ENCODE measurements at places on chromosomes 7 and 10.

- DNase-seq = no peak
Observed at GRCh38 chr7:157472311-157473050, 135.7 kb downstream of the DNAJB6 start.

DNA sequence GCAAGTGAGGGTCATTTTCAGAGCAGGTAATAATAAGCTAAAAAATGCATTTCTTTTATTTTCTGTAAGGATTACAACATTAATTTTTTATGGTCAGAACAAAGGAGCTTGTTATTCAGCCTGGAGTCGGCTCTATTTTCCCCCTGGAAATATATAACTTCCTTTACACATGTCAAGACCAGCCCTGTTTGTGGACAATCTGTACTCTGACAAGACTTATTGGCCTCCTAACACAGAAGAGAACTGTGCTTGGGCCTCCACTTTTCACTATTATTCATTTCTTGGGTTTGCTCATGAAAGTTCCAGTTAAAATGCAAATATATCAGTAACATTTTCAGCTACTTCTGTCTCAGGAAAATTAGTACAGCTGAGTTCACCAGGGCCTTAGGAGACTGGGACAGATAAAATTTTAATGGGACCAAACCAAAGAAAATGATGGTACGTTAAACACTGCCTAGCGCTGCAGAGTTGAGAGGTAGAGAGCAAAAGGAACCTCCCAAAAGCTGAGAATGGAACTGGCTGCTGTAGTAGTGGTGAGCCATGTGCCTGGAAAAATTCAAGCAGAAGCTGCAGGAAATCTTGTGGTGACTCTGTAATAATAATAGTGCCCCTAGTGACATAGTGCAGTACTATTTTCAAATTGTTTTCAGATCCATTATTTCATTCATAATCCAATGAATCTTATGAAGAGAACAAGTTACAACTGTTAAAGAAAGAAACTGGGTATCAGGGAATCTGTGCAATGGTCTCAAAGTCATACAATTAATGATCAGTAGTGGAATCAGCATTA, 227.2 kb upstream of the KIAA1217 start:
- no peak for DNase-seq

GRCh38 chr7:108634036-108634435, 64.4 kb downstream of the DNAJB9 start:
- DNase-seq = no peak

- no peak for DNase-seq
Observed at GRCh38 chr10:97356318-97356914, 21.9 kb upstream of the FRAT2 start.

- DNase-seq = peak; percentile 78
Observed at GRCh38 chr10:4770801-4771553, 55.0 kb upstream of the AKR1E2 start.

- DNase-seq = no peak
Observed at GRCh38 chr10:74991435-74991834, 120.0 kb upstream of the SAMD8 start.

DNA sequence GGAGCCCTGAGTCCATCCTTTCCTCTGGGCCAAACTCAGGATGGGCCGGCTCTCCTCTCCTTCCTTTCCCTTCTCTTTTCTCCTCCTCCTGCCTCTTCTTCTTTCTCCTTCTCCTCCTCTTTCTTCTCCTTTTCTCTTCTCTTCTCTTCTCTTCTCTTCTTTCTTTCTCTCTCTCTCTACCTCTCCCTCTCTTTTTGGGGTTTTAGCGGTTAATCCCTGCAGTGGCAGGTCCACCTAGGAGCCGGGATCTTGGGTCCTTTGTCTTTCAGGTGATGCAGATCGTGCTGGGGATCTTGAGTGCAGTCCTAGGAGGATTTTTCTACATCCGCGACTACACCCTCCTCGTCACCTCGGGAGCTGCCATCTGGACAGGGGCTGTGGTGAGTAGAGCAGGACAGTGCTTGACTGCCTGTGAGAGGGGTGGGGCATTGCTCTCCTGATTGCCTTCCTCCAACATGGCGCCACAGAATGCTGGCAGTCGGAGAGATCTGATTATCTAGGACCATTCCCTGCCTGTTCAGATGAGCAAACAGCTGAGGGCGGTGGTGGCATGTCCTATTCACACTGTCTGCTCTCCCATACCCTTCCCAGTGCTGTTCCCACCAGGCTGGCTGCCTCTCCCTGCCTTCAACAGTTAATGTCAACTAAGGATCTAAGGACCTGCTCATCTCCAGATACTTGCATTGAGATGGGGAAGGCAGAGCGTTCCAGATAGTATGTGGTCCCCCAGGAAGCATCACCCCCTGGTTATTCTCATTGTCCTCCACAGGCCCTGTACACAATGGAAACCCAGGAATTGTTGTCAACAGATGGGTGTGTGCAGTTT, 1.6 kb downstream of the TMEM176A start:
- DNase-seq = no peak

- DNase-seq = no peak
Observed at GRCh38 chr7:36966636-36967035, 242.3 kb upstream of the AOAH start.

DNA sequence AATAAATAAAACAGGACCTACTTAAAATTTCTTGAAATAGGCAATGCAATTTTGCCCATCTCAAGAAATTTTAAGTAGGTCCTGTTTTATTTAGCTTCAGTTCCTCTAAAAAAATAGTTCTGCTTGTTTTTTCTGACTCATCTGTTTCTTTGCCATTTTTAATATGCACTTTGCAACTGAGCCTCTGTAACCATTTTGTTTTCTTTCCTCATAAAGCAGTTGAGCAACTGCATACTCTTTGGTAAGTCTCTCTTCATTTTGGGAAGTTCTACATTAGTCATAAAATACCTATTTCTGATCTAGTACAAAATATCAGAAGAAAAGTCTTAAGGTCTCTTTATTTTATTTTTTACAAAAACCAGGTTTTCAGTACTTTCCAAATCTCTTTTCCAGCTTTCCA, 18.0 kb downstream of the TAS2R40 start:
- peak; percentile 87 for DNase-seq

DNA sequence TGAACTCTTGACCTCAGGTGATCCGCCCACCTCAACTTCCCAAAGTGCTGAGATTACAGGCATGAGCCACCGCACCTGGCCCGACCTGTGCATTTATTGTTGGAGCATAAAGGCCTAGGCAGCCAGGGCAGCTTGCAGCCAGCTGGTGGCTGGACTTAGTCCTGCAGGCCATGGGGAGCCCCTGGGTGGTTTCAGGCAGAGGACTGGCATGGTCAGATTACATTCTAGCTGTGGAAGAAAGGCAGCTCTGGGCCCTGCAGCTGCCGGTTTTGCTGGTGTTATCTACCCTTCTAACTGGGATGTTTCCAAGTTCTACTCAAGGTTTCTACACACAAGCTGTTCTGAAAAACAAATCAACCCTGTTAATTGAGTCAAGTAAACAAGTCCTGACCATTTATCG, 22.7 kb upstream of the MKRN1 start:
- DNase-seq = no peak

DNA sequence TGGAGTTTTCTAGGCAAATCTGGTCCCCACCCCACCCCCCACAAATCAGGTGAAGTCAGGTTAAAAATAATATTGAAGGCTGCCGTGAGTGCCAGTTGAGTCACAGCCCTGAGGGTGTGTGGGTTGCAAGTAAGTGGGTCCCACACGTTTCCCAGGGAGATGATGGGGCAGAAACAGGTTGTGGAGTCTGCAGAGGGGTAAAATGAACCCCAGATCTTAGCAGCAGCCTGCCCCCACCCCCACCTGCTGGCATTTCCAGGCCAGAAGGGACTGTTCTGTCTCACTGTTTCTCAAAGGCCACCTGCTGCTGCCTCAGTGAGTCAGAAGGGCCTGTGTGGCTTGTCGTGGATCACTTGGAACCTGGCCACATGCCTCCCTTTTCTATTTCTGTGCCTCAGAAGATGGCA, 59.8 kb upstream of the SMNDC1 start:
- no peak for DNase-seq

DNA sequence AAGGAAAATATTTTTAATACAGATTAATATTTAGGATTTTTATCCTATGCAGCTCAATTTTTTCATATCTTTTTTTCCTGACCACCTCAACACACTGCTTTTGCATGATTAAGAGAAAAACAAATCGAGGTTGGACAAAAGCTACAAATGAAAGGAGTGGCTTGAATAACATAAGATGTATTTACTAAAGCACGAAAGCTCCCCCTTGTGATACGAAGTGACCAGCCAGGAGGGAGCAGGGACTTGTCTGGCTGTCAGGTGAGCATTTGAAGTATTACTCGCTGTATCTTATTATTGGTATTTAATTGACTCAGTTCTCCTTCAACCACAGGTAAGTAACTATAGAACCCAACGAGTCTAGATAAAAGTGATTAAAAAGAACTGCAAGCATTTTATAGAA, 265.2 kb upstream of the PHF14 start:
- DNase-seq = no peak

DNA sequence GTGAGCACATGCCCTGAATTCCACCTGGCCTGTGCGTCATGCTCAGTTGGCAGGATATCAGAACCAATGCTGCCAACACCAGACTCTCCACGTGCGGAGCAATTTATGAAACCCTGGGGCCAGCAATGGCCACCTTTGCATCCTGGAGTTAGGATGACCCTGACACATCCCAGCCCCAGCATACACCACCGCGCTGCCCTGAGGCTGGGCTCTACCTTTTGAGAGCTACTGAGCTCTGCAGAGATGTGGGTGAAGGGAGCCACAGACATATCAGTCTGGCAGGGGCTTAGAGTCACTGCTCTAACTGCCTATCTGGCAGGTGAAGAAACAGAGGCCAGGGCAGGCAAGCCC, 41.9 kb downstream of the SYPL1 start:
- DNase-seq = no peak

- DNase-seq = peak; percentile 21
Observed at GRCh38 chr10:2964632-2965296, 102.6 kb upstream of the PFKP start.

GRCh38 chr10:1706711-1707110, 30.6 kb downstream of the ADARB2 start:
- no peak for DNase-seq

- DNase-seq = peak; percentile 30
Observed at GRCh38 chr7:54831046-54831643, 72.1 kb upstream of the SEC61G start.

DNA sequence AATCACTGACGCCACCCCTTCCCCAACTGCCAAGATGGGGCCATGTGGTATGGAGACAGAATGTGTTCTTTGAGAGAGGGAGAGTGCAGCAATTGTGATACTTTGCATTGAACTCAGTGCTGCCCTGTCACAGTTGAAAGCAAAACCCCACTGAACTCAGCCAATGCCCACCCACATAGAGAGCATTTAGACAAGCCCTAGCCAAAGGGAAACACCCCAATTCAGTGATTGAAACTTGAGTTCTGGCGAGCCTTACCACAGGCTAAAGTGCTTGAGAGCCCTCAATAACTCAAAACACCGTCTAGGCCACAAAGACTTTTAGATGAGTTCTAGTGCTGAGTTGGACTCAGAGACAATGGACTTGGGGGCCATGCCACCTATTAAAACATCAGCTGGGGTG, 751.9 kb upstream of the POT1 start:
- DNase-seq = no peak

Data from adipocyte (in vitro differentiated cells).